ENCODE measurements at places on chromosomes 3 and 15.

DNA sequence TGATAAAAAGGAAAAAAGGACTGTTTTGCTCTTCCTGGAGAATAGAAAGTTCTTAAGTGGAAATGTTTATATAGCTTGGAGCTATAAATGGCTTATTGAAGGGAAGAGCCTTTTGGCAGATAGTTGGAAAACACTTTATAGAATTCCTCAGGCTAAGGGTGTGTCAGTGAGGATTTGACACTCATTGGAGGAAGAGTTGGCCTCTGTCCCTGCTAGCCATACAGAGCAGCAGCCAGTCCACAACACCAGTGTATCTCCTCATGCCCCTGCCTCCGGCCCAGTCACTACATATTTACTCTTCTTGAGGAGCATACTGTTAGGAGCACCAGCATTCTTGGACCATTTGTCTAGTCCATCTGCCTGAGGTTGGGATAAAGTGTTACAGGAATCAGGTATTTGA, 36.2 kb downstream of the KLHL18 start:
- DNase-seq: no peak

GRCh38 chr3:63462732-63463131, 184.6 kb downstream of the SYNPR start:
- DNase-seq: no peak

GRCh38 chr3:71360180-71360579, 223.3 kb downstream of the FOXP1 start:
- no peak for DNase-seq

GRCh38 chr15:66164788-66165187, 88.8 kb downstream of the MEGF11 start:
- no peak for DNase-seq

DNA sequence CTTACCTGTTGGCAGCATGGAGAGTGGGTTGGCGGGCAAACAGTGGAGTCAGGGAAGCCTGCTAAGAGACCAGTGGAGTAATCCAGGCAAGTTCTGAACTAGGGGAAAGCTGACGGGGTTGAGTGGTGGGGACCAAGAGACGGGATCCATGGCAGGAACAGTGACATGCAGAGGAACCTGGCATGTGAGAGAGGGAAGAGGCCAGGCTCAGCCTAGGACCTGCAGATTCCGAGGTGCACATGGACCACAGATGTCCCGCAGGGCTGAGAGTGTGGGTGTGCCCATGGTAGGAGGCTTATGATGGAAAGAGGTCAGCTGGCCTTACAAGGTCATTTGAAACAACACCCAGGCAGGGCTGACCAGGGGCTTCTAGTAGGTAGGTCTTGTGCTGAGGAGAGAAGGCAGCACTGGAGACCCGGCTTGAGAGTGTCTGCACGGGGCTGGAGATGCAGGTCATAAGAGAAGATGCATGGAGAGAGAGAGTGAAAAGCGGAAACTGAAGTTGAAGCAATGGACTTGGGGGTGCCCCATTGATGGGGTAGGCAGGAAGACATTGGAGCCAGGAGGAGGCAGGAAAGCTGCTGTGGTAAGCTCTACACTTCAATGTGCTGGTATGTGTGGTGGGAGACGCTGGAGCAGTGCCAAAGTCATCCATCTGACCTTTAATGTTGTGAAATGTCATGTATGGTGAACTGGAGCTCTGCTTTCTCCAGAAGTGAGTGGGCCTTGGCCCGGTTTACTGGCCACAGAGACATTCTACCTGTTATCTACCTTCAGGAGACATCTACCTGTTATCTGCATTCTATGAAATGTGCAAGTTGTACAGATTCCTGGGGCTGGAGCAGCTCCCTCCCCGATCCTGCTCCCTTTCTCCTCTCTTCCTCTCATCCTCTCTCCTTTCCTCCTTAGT, 4.6 kb downstream of the SPSB4 start:
- DNase-seq: no peak

GRCh38 chr15:47974724-47975123, 146.1 kb upstream of the SLC24A5 start:
- no peak for DNase-seq

DNA sequence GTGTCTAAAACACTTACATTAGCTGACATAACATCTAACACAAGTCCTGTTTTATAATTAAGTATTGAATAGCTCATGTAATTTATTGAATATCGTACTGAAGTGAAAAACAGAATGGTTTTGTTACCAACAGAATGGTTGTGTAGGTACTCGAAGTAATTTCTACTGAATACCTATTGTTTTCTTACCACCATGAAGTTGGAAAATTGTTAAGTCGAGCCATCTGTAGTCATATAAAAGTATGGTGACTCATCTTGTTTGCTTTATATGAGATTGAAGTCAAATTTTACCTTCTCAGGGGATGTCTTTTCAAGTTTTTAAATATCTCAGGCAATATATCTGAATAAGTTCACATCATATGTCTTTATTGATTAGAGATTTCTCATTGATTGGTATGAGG, 37.6 kb downstream of the PIAS1 start:
- DNase-seq: no peak

DNA sequence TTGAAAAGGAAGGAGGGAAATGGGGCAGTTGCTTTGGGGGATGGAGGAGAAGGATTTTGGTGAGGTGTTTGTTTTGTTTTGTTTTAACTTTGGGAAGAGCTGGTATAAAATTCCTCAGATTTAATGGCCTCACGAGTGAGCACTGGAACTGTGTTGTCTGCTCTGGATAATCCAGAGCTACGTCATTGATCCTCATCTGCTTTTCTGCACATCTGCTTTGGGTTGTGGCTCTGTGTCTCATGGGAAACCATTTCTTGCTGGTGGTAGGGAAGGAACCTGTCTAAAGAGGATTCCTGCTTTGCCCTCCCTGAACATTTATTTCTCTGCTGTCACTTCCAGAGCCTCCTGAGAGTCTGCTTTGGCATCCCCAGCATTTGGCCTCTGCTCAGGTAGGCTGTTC, 3.1 kb downstream of the SNRK start:
- no peak for DNase-seq

DNA sequence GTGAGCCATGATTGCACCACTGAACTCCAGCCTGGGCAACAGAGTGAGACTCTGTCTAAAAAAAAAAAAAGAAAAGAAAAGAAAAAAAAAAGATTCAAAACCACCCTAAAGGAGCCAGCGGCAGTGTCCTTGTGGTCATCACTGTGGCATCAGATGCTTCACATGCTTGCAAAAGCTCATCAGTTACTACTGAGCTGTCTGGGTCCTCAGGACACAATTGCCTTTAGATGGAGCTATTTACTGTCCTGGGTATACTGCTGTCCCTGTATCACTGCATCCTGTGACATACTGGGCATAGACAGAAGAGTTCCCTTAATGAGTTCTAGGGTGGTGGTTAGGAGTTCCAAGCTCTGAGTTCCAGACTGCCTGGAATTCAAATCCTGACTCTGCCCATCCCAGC, 85.8 kb downstream of the LINGO1 start:
- DNase-seq: no peak

DNA sequence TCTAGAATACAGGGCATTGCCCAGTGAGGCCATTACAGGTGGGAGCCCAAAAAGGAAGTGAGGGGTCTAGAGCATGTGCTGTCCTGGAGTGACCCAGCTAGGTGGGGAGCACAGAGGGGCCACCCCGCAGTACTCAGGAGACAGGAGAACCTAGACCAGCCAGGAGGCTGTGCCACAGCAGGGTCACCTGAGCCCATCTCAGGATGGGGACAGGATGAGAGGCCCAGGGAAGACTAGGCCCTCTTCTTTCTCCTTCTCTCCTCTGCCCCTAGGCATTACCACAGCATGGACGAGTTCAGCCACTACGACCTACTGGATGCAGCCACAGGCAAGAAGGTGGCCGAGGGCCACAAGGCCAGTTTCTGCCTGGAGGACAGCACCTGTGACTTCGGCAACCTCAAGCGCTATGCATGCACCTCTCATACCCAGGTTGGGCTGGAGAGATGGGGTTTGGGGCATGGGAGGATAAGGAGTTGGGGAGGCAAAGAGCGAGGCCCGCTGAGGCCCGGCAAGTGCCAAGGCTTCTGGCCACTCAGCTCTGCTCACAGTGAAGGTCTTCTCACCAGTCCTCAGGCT, 20.6 kb downstream of the LOXL1 start:
- no peak for DNase-seq

Measured in activated naive CD8-positive, alpha-beta T cell treated with anti-CD3 and anti-CD28 coated beads, Interleukin-2, amount 50 U/mL, for 16 hours (primary cell).